Fibroblast of skin of left biceps (primary cell): ENCODE measurements at places on chromosomes 7 and 10.

DNA sequence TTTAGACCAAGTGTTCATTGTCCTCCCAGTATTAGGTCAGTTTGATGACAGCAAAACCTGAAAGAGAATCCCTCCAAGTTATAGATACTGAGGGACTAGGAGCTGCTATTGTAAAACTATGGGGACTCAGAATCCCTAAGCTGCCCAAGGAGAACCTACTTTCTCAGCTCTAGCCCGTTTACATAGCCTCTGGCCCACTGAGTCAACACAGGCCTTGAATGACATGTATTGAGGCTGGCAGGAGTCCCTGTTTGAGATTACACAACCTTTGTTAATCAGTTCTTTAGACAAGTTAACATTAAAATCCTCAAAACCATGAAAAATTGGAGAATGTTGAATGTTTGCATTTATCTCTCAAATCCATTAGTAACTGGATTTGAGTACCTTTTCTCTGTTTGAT lies 1079.0 kb downstream of the KCNMA1 start:
- DNase-seq: no peak

DNA sequence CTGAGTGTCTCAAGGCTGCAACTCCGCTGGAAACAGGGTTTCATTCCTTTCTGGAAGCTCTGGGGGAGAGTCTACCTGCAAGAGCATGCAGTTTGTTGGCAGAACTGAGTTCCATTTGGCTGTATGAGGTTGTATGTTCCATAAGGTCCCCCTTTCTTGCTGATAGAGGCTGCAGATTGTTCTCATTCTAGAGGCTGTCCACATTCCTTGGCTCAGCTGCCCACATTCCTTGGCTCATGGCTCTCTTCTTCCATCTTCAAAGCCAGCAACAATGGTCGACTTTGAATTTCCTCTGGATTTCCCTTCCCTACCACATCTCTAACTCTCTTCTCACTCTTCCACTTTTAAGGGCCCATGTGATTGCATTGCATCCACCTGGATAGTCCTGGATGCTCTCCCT lies 147.3 kb upstream of the CDCA7L start:
- no peak for DNase-seq

DNA sequence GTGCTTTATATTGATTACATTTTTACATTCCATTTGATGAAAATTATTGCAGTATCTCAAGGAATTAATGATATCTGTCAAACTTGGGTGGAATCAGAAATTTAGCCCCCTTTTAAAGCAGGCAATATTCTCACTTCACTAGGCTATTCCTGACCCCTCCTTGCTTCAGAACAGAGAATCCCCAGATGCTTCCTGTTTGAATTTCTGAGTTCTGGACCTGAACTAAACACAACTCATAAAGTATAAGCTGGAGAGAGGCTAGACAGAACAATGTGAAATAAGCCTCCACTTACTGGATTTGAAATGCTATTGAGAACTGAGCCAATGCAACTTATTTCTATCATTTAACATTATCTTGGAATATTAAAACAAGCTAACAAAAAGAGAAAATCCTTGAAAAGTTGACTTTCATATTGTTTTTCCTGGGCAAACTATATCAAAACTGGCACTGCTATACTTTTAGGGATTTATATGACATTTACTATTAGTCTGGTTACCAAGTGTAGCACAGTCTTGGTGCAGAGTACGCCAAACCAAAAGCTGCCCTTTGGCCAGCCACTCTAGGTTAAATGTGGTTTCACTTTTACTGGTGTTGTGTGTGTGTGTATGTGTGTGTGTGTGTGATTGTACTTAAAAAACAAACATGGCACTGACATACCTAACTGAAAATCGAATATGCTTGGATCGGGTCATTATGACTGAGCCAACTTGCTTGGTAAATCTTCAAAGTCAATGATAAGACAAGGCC lies 19.0 kb upstream of the AGMO start:
- DNase-seq: no peak

DNA sequence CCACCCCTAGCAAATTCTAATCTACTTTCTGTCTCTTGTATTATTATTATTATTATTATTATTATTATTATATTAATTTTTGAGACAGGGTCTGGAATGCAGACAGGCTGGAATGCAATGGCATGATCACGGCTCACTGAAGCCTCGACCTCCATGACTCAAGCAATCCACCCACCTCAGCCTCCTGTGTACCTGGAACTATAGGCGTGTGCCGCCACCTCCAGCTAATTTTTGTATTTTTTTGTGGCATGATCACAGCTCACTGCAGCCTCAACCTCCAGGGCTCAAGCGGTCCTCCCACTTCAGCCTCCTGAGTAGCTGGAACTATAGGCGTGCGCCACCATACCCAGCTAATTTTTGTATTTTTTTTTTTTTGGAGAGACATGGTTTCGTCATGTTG lies 2.6 kb upstream of the TMEM139 start:
- no peak for DNase-seq

DNA sequence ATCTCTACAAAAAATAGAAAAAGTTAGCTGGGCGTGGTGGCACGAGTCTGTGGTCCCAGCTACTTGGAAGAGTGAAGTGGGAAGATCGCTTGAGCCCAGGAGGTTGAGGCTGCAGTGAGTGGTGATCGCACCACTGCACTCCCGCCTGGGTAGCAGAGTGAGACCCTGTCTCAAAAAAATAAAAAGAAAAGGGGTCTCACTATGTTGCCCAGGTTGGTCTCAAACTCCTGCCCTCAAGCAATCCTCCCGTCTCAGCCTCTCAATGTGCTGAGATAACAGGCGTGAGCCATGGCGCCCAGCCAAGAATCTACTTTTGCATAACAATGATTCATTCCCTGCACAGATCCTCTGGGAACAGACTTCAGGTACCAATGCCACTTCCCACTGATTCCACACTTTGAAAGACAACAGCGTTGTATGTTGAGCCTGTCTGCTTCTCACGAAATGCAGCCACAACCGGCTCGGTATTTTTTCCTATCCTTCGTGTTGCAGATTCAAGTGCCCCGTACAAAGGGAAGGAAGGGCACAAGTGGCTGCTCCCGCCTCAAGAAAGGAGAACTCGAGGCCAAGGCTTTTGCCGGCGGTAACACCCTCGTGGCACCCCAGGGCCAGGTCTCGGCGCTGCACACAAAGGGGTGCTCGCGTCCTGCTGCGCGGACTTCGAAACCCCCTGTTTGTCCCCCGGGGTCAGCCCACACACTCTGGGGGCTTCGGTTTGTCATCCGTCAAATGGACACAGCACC lies 745 bp downstream of the DAGLB start:
- peak; percentile 61 for DNase-seq

GRCh38 chr7:138243430-138243829 lies 167.2 kb downstream of the AKR1D1 start:
- no peak for DNase-seq

GRCh38 chr7:102042016-102042656 lies 224.7 kb downstream of the CUX1 start:
- DNase-seq: no peak

- DNase-seq: no peak
Observed at GRCh38 chr10:78478919-78479318, 445.3 kb downstream of the RPS24 start.

DNA sequence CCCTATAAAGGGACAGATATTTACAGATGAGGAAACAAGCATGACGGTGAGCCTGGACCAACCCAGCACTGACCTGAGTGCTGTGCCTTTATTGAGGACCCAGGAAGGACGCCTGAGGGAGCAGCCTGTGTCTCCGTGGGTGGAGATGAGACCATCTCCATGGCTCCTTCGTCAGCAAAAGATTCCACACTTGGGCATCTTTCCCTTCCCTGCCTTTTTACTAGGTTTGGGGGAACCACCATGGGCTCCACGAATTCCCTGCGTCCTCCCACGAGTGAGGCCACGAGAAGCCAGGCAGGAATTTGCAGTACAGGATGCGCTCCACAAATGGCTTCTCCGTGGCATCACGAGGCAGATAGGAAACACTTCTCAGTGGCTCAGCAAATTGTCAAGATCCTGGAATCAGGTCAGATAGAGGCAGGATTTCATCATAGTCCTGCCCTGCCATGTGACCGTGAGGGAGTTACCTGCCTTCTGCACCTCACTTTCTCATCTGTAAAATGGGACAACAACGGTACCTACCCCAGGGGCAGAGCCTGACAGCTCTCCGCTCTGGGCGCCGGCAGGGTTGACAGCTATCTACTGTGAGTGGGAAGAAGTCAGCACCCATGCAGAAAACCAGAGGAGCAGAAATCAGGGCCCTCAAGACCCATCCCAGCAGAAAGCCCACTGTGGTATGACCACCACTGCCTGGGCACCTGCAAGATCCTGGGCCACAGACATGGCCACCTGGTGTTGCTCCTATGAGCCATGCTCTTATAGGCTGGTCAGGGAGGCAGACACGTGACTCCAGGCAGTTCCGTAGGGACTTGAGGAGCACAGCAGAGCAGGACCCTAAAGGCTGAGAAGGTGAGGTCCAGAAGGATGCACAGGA lies 80.1 kb downstream of the GRID1 start:
- no peak for DNase-seq

GRCh38 chr7:155883491-155884224 lies 71.4 kb upstream of the SHH start:
- DNase-seq: no peak
